D341Med (cell line): ENCODE measurements at places on chromosomes 7 and 10.

DNA sequence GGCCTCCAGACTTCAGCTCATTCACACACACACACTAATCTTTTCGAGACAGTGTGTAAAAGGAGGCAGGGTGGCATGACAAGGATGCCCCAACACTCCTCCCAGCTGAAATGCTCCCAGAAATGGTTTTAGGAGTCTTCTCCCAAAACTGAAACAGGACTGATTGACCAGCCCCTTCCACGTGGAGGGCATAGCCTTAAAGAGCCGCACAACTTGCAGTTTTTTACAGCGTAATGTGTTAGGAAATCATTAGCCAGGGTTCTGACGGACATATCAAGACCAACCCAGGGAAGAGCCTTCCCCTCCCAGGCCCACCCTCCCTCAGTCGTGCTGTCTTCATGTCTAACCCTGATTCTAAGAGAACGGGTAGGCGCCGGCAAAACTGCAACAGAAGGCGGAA is 224.6 kb downstream of the TNS3 start:
- no peak for DNase-seq

GRCh38 chr10:32295027-32295426 is 51.9 kb downstream of the EPC1 start:
- no peak for DNase-seq

GRCh38 chr10:76977046-76977445 is 660.6 kb downstream of the KCNMA1 start:
- no peak for DNase-seq

DNA sequence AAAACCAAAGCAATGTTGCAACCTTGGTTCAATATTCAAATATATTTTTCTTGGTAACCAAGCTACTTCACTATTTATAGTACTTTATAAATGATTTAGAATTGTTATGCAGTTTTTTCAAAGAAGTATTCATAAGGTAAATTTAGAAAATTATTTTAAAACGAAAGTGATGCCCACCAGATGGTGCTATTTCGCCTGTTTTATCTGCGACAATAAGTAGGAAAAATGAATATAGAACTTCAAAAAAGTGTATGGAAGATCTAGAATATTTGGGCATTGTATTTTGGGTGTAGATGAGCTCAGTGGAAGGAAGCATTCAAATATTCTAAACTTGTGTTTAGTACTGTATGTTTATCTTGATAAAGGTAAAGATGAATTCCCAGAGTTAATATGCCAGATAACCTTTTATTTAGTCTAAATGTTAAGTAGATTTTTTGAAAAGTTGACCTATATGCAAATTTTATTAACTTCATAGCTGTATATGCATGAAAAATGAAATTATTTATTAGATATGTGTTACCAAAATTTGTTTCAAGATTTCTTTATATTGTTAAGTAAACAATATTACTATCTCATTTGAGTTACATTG is 93.2 kb downstream of the ADK start:
- no peak for DNase-seq

DNA sequence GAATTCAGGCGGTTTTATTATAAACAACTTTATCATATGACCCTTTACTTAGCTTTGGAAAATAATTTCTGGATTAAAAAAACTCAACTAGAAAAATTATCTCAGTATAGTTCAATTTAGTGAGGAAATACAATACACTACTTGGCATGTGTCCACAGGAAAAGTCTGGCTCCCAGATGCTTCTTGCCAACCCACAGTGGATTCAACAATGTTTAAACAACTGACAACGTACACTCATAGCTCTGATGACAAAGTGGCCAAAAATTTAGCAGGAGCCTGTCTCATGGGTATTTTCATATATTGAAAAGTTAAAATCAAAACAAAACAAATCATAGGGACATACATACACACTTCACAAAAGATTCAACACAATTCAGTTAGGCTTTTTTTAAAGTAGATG is 158.8 kb downstream of the SKAP2 start:
- no peak for DNase-seq

DNA sequence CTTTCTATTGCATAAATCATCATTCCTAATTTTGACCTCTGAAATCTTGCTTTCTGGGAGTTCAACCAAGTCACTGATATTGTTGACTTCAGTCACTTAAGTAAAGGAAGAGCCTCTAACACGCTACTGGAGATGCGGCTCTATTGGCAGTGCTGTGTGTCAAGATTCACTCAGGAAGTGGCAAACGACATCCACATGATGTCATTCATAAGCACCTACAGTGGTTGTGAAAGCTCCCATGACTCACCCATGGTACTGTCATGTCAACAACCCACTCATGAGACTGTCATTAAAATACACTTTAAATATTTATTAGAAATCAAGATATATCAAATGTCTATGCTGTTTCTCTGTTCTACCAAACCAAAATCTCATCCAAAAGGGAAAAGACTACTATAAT is 52.5 kb upstream of the LHFPL3 start:
- no peak for DNase-seq

GRCh38 chr7:152435384-152436110 is at the start of gene KMT2C:
KMT2C (minus strand) TSS chr7:152436003; CDS start chr7:152435786, 217 bp downstream.
- peak; percentile 54 for DNase-seq

DNA sequence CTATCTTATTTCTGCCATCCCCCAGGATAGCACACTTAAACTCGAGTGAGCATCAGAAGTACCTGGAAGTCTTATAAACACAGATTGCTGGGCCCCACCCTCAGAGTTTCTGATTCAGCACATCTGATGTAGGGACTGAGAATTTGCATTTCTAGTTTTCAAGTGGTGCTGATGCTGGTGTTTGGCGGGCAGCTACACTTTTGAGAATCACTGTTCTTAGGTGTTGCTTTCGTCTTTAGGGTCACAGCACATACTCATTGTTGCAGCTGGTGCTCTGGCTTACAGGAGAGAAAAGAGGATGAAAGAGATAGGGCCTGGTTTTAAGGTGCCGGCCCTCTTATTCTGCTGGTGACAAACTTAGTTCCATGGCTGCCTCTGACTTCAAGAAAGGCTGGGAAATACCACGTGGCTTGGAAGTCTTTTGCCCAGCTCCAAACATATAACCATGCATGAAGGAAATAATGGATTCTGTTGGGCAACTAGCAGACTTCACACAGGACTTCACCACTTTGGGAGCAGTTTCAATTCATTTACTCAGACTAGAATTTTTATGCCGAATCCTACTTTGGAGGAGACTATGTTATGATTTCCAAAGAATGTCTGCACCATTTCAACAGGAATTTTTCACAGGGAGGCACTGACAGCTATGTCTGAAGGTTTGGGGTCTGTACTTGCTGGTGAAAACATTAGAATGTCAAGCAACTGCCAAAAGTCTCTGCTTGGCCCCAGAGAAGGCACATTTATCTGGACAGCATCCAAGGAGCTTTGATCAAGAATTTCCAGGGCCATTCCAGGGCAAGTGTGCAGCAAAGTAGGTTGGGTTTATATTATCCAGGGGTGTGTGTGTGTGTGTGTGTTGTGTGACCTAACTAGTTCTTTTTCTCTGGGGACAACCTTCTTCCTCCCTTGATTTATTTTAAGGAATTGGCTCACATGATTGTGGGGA is 6.9 kb upstream of the MINDY4 start:
- no peak for DNase-seq

- DNase-seq = no peak
Measured at GRCh38 chr10:121988361-121989324, at the start of gene TACC2. TACC2 (plus strand) TSS chr10:121989163; CDS start chr10:122021982, 32,819 bp downstream.

DNA sequence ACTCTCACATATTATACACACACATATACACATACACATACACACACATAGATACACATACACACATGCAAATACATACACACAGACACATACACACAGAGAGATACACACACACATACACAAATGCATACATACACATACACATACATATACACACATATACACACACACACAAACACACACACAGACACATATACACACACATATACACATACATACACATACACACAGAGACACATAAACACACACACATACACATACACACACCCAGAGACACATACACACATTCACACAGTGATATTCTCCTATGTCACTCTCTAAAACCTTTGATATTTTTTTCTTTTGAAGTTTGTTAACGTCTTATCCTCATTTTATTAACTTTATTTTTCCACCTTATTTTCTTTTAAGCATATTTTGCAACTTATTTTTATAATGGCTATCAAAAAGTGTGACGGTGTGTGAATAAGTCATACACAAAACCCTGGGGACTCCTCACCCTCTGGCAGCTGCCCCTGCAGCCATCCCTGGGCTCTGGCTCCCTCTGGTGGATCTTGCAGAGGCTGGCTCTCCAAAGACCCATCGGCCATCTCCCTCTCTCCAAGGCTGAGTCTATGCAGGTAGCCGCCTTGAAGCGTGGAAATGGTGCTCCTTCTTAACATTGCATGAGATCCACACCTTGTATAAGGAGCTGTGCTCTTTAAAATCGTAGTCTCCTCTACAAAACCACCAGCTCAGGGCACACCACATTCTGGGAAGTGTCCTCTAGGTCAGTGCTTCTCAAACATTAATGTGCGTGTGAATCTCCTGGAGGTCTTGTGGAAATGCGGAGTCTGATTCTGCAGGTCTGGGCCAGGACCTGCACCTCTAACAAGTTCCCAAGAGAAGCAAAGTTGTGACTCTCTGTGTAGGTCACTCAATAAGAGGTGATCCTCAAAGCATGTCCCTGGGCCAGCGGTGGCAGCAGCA is 4.1 kb upstream of the C10orf120 start:
- peak; percentile 45 for DNase-seq

- no peak for DNase-seq
Measured at GRCh38 chr7:93629291-93629801, 54.8 kb upstream of the CALCR start.

GRCh38 chr10:89580243-89580642 is 44.8 kb upstream of the SLC16A12 start:
- no peak for DNase-seq

- no peak for DNase-seq
Measured at GRCh38 chr7:150897502-150898474, 45.5 kb downstream of the AOC1 start.

GRCh38 chr7:151138153-151138851 is 29.2 kb downstream of the GBX1 start:
- DNase-seq = no peak

GRCh38 chr7:98232263-98232585 is 19.8 kb downstream of the TECPR1 start:
- DNase-seq = no peak

DNA sequence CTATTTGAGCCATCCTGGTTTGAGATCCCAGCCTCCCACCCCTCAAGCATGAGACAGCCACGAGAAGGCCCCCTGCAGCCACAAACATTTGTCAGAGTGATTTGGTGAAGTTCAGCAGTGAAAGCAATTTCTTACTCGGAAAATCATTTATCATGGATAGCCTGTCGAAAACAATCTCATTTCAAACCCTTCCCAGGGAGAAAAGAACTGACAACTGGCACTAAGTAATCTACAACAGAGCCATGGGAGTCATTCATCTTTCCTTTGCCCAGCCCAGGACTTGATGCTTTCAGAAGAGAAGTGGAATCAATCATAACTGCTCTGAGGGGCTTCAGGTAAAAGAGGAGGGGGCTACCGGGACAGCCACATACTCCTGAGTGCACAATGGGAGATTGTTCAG is 411.2 kb downstream of the KCNMA1 start:
- no peak for DNase-seq

DNA sequence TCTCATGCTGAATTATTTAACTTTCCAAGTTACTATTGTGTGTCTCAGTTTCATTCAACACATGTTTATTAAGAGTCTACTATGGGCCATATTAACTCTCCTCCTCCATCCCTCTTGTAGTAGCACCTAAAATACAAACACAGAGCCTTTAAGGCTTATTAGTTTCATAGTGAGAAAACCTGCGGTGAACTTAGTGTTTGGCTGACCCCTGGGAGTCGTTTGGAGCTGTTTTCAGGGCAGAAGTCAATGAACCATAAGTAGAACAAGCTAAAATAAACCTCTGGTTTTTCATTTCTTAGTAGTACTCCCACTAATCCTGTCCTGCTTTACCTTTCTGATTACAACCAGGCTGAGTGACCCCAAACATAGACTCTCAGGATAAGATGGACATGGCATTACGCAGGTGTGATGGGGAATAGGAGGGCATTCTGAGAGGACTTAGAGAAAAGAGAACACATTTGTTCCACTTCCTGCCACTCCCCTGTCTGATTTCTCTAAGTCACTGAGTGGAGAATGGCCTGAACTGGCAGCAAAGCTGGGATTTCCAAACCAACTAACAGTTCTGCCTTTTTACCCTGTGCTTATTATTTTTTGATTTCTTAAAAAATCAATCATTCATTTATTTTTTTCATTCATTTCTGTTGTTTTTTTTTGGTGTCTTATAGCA is 74.5 kb downstream of the LRMDA start:
- no peak for DNase-seq

- DNase-seq = no peak
Measured at GRCh38 chr10:32149252-32149955, 93.2 kb upstream of the KIF5B start.

GRCh38 chr7:131521651-131522163 is 34.7 kb downstream of the PODXL start:
- no peak for DNase-seq

DNA sequence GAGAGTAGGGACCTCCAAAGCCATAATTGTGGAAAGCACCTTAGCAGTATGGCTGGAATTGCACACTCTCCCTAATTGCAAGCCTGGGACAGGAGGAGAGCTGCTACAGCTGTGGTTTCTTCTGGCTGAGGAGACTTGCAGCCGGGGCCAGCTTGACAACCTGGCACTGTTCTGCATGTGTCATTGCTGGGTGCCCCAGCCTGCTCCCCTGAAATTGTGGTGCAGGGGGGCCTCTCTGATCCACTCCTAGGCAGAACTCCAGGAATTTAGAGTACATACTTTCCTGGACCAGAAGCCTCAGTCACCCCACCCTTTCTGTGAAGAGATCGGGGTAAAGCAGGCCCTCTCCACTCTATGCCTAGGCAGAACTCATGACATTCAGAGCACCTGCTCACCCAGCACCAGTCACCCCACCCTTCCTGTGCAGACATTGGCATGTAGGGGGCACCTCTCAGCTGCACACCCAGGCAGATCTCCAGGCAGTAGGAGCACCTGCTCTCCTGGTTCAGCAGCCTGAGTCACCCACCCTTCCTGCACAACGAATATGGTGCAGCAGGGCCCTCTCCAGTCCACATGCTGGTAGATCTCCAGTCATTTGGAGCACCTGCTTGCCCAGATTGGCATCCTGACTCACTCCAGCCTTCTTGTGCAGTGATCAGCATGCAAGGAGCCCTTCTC is 34.4 kb upstream of the DYNC1I1 start:
- no peak for DNase-seq

DNA sequence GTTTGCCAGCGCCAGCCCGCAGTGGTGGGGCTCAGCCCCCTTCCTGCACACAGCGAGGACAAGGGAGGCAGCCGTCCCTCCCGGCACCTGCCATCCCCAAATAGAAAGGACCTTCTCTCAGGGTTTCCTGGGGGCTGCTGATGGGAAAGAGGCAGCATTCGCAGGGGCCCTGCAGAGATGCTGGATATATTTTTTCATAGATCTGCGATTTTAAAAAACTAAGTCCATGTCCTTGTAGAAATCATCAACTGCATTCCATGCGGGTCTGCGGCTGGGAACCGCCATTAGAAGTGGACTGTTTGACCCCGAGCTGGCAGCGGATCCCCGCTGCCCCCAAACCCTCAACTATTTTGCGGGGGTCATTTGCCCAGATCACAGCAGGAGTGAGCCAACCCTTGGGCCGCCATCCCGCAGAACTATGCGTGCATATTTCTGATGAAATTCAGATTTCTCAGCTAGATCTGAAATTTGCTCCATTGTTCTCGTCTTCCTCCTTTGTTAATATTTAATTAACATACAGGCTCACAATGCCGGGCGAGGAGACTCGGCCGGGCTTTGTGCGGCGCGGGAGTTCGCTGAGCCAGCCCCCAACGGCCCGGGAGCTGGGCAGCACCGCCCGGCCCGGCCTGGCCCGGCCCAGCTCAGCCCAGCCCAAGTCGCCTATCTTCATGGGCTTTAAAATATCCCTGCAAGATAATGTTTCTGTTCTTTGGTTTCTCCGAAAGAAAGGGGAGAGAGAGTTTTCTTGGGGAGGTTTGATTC is 2.0 kb downstream of the EN2 start:
- DNase-seq = no peak
